ENCODE measurements at places on chromosomes 1 and 21. TPM values are rescaled to one million over a fixed set of nuclear protein-coding genes. Genes with fewer than 3 reads are reported as not detected.

MEX3A gene
- 0.27 TPM for total RNA-seq

GRCh38 chr21:45347048-45347711 lies 57.8 kb upstream of the COL18A1 start:
- H3K36me3 ChIP-seq, result no peaks in the 10 kb centered on the region
- H3K4me3 ChIP-seq, result no peak overlapping the region
- H3K27ac ChIP-seq, result no peak overlapping the region
- DNase-seq, result no peak

GRCh38 chr1:175841738-175842187 lies 98.4 kb upstream of the TNR start:
- no peaks in the 10 kb centered on the region for H3K4me1 ChIP-seq
- H3K27ac ChIP-seq, result no peak overlapping the region
- DNase-seq, result no peak
- no peaks in the 10 kb centered on the region for H3K36me3 ChIP-seq

GRCh38 chr1:115067161-115067859 lies 22.0 kb downstream of the TSPAN2 start:
- H3K27me3 ChIP-seq, result no peaks in the 10 kb centered on the region
- DNase-seq, result no peak
- no peak overlapping the region for H3K4me3 ChIP-seq
- no peaks in the 10 kb centered on the region for H3K36me3 ChIP-seq
- no peak overlapping the region for H3K27ac ChIP-seq

All from CD4-positive, alpha-beta T cell (primary cell).